ENCODE measurements at places on chromosomes 3 and 15.
A peak's percentile ranks its signal among the peaks of the same experiment; 100 is the strongest.

GRCh38 chr3:18134386-18135059, 290.6 kb downstream of the SATB1 start:
- no peak for DNase-seq

GRCh38 chr15:65249641-65250040, 37.0 kb downstream of the PARP16 start:
- DNase-seq = no peak

- no peak for DNase-seq
These were observed 92.6 kb upstream of the KCNMB2 start for GRCh38 chr3:178443634-178444033.

DNA sequence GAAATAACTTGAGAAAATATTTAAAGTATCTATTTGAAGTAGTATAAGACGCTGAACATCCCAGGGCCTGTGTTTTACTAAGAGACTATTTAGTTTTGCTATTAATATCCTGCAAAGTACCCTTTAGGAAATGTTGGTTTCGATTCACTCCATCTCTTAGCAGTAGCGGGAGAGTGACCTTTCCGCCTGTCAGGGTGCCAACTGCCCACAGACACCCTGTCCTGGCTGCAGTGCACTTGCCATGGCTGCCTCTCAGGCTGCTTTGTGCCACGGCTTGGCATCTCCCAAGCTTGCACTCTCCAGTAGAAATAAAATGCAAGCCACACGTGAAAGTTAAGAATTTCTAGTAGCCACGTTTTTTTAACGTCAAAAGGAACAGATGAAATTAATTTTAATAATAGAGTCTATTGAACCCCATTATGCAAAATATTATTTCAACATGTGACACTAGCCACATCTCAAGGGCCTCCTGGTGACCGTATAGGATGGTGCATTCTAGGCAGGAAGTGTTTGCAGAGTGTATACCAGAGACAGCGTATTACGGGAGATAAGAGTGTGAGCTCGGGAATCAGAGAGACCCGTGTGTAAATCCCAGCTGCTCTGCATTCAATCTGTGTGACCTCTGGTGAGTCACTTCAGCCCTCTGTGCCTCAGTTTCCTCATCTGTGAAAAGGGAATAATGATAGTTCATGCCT, 19.8 kb downstream of the ADAMTS9 start:
- peak; percentile 5 for DNase-seq

DNA sequence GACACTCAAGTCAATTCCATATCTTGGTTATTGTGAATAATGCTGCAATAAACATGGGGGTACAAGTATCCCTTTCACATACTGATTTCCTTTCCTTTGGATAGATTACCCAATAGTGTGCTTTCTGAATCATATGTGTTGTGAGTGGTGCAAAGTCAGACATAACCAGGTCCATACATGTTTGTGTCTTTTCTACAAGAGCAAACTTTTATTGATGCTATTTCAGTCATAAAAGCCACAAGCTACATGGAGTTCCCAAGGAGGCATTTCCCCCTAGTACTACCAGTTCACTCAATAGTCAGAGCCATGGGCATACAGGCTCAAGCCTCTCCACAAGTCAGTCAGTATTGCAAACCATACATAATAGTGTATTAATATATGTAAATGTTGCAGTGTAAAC, 10.1 kb downstream of the CEP63 start:
- DNase-seq = no peak

DNA sequence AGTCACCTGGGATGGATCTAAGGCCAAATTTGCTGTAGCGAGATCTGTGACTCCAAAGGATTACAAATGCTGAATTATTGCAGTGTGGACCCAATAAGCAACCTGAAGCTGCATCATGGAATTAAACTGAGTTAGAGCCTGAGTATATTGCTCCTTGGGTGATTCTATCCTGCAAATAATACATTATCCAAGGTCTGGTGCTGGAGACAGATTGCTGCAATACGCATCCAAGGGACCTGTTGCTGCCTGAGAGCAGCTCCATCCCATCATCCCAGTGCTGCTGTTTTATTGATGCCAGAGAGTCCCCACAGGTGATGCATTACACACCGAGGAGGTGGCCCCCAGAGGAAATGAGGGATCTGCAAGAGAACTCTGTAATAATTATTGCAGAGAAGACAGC, 31.6 kb upstream of the PCSK6 start:
- DNase-seq = no peak

GRCh38 chr15:83053151-83053550, 13.9 kb downstream of the BTBD1 start:
- no peak for DNase-seq

- no peak for DNase-seq
These were observed 122.9 kb upstream of the LIPC start for GRCh38 chr15:58308742-58309355.

DNA sequence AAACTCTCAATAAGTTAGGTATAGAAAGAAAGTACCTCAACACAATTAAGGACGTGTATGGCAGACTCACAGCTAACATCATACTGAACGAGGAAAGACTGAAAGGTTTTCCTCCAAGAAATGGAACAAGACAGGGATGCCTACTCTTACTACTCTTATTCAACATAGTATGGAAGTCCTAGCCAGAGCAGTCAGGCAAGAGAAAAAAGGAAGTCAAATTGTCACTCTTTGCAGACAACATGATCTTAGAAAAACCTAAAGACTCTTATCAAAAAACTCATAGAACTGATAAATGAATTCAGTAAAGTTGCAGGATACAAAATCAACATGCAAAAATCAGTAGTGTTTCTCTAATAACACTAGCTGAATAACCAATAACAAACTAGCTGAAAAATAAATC, 96.0 kb downstream of the C3orf70 start:
- no peak for DNase-seq

DNA sequence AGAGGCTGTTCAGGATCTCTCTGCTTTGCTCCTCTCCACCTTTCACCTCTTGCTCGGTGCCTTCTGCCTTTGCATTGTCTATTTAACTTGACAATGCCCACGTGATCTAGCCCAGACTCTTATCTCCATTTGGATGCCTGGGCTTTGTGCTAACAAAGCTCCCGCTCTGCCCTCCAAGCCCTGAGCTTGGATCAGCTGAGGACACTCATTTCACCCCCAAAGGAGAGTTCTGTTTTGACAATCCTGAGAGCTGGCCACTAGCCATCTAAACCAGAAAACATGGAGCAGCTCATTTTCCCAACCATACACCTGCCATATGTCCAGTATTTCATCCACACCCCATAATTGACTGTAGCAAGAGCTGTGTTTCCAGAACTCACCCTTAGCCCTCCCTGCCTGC, 12.8 kb downstream of the GPR176 start:
- DNase-seq = no peak

GRCh38 chr3:65356331-65357248, 668.8 kb upstream of the ADAMTS9 start:
- DNase-seq = no peak

- no peak for DNase-seq
These were observed 2.6 kb downstream of the ST3GAL6 start for GRCh38 chr3:98765721-98766120.

- DNase-seq = no peak
These were observed 21.0 kb downstream of the RFT1 start for GRCh38 chr3:53109190-53109589.

DNA sequence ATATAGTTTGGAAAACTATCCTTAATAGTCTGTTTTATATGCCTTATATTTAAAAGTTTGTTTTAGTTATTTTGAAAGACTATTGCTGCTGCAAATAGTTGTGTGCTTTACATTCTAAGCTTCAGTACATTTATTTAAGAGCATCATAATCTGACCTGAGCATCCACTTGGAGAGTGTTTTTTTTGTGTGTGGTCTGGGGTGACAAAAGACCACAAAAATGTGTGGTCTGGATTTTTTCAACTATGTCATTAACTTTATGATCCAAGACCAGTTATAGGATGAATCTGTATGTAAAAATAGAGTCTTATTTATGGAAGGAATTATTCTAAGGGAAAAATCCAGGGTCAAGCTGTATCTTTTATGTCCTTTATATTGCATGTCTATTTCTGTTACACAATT, 77.4 kb downstream of the SLTM start:
- no peak for DNase-seq

GRCh38 chr15:30943654-30944335, 40.1 kb downstream of the FAN1 start:
- DNase-seq = no peak

- no peak for DNase-seq
These were observed 358.2 kb downstream of the EDEM1 start for GRCh38 chr3:5545719-5546118.

DNA sequence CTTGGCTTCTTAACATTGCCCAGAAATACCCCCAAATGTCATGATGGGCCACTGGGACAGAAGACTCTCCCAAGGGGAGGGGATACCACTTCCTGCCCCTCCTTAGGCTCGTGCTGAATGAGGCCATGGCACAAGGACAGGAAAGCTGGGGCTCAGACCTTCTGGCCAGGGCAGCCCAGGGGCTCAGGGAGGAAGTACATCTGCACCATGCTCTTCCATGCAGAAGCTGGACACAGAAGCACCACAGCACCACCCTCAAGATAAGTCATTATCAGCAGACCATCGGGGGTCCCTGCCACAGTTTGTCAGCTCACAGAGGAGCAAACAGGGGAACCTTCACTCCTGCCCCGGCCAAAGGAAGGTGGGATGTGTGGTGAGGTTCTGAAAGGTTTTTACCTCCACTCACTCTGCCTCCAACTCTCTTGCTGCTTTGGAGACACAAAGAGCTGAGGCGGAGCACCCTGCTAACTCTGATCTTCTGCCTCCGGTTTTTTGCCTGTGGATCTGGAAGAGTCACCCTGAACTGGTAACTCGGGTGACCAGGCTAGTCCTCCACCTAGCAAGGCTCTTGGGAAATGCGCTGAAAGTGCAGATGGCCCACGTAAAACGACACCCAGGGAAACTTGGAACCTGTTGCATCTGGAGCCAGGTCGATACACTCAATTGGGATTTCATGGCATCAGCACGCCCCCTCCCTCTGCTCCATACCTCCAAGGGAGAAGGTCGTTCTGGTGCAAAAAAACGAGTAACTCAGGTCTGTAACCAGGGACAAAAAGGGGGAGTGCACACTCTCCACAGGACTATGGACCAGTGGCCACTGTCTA, 8.3 kb downstream of the BMF start:
- DNase-seq = no peak

DNA sequence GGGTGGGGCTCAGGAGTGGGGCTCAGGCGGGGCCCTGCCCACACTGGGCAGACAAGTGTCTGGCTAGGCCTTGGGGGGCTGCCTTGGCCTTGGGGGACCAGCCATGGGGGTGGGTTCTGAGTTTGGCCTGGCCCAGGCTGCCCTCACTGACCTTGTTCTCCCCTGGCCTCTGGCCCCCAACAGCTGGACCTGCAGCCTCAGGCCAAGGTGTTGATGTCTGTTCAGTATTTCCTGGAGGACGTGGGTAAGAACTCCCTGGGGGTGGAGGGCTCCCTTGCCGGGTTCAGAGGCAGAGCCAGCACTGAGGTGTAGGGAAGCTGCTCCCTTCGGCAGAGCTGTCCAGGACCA, 20.0 kb downstream of the PRKCD start:
- DNase-seq = no peak

DNA sequence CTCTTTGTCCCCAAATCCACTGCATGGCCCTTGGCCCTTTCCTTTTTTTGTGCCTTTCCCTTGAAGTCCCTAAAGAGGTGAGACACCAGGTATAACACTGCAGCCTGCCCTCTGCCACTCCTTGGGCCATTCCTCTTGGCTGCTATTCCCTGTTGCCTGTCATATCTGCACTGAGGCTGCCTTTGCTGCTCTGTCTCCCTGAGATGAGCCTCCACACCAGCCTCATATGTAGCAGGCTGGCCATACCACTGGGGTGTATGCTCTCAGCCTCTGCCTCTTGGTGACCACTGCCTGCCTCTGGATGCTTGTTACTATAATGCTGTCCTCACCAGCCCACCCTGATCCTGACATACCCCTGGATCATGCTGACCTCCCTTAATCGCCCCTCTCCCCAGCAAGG, 252.0 kb downstream of the CLSTN2 start:
- no peak for DNase-seq

- DNase-seq = no peak
These were observed 682.1 kb upstream of the CFAP20DC start for GRCh38 chr3:59731943-59732342.

DNA sequence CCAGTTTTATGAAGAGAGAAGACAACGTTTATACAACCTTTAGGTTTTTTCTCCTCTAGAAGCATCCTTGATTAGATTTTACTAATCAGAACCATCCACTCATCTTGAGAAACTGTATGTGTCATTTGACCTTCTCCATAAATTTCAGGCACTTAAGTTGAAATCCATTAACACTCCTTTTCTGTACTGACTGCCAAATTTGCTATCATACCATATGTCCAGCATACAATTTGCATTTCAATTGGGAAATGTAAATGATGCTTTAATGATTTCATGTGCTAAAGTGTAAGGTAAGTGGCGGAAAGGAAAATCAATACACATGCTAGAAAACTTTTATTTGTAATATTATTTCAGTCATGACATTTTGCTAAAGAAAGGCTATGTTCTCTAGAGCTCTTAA, 731.6 kb downstream of the GBE1 start:
- no peak for DNase-seq

- DNase-seq = no peak
These were observed 87.3 kb downstream of the TFG start for GRCh38 chr3:100796556-100796955.

DNA sequence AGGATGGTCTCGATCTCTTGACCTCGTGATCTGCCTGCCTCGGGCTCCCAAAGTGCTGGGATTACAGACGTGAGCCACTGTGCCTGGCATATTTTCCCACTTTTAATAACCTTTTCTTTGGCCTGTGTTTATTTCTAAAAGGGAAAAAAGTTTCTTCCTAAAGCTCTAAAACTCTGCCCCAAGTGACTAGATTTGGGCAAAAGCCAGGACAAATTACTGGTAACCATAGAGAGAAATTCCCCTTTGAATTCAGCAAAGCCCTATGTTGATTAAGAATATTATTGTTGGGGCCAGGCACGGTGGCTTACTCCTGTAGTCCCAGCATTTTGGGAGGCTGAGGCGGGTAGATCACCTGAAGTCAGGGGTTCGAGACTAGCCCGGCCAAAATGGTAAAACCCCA, 11.5 kb upstream of the TRPM7 start:
- no peak for DNase-seq

GRCh38 chr3:9581742-9582141, 28.1 kb upstream of the LHFPL4 start:
- no peak for DNase-seq

DNA sequence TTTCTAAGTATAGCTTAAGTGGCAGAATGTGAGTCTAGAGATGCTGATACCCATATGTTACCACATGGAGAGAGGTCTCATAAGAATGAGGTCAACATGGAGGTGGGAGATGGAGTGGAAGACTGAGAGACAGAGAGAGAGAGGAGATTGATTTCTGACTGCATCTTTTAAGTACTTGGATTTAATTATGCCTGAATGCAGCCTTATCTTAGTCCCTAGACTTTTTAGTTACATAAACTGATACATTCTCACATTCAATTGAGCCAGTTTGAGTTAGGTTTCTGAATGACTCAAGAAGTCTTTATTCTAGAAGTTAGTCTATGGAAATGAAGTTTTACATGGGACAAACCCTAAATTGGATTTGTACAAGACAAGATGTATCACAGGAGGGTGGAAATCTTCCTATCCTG, 58.5 kb upstream of the TNFSF10 start:
- DNase-seq = no peak

GRCh38 chr15:74307827-74308811, 59.3 kb downstream of the CYP11A1 start:
- peak; percentile 21 for DNase-seq
